ENCODE measurements at places on chromosomes 6 and 20.

DNA sequence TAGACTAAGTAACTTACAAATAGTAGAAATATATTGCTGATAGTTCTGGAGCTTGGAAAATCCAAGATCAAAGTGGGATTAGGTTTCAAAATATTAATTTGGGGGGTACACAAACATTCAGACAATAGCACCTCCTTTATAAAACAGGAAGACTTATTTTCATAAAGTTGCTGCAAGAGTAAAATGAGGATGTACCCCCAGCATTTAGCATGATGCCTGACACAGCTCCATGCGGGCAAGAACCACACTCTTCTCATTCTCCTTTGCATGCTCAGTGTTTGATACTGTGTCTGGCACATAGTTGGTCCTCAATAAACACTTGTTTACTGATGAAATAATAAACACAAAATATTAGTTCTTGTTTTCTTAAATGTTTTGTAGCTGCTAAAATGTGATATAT lies 332.9 kb downstream of the TFAP2A start:
- no peak for DNase-seq

DNA sequence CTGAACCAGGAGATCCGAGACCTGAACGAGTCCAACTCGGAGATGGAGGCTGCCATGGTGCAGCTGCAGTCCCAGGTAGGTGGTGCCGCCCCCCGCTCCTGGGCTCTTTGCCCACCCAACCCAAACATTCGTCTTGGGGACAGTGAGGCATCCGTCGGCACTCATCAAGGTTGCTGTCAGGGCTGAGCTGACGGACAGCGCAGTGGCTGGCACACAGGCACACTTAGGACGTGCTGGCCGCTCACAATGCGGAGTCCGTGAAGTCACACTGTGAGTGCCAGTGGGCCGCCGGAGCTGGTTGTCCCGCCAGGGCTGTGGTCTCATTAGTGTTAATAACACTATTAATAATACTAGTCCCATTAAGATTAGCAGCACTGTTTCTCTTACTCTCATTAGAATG lies 18.2 kb upstream of the PCMTD2 start:
- DNase-seq = no peak

- DNase-seq = no peak
Observed at GRCh38 chr6:11248974-11249761, 16.7 kb upstream of the NEDD9 start.

GRCh38 chr6:124669713-124670480 lies 292.3 kb upstream of the RNF217 start:
- DNase-seq = no peak

- DNase-seq = no peak
Observed at GRCh38 chr6:63460971-63461370, 111.3 kb upstream of the LOC128125822 start.

DNA sequence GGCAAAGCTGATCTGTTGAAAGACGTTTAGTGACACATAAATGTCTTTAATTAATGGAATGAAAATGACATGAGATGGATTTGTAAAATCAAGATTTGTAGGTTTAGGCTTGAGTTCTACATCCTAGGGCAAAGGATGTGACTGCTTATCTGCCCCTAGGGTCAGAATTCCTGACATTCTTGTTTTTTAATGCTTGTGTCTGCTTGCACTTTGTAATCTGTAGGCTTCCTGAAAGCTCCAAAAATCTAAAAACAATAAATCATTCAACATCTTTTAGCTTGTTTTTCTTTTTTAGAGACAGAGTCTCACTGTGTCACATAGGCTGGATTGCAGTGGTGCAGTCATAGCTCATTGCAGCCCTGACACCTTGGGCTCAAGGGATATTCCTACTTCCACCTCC lies 107.9 kb upstream of the MLIP start:
- DNase-seq = no peak

DNA sequence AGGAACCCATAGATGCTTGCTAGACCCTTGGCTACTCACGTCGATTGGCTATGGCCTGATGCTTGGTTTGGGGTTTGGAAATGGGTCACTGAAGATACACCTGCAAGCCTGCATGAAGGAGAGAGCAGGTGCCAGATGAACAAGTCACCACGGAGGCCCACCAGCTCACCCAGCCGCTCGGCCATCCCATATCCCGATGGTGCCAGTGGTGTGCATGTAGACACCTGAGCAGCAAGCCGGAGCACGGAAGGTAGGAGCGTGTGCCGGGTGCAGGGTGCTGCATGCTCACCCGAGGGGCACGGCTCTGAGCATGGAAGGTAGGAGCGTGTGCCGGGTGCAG lies 35.9 kb downstream of the DACT2 start:
- DNase-seq = no peak

- no peak for DNase-seq
Observed at GRCh38 chr20:51666126-51666525, 102.1 kb downstream of the ATP9A start.

- no peak for DNase-seq
Observed at GRCh38 chr20:62297449-62298227, 5.2 kb upstream of the ADRM1 start.

DNA sequence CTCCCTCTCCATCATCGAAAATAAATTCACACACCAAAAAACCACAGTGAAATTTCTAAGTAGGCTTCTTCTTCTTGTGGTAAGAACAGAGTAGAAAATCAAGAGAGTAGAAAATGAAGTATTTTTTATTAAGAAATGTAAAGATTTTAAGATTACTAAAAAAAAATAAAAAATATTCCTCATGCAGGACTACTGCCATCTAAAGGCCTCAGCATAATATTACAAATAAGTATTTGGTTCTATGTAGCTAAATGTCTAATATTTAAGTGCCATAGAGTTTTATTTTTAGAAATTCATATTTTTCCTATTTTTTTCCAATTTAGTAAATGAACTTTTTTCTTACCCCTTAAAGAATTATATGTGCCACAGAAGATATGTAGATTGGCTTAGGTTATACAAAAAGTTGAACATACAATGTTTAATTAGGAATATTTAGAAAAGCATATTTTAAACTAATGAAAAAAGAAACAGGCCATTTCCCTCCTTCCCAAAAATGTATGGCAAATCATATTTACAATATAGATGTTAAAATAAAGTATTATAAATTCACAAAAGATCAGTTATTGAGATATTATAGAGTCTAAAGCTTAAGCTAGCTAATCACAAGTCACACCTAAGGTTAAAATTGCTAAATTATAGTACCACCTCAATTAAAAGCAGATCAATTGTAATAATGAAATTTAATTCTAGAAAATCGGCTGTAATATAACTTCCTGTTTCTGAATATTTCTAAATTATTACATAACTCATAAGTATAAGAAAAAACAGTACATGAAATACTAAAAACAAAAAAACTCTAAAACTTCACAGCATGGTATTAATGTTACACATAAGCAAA lies 3.5 kb upstream of the NT5DC1 start:
- no peak for DNase-seq

GRCh38 chr6:11685481-11686093 lies 93.0 kb downstream of the ADTRP start:
- DNase-seq = no peak

DNA sequence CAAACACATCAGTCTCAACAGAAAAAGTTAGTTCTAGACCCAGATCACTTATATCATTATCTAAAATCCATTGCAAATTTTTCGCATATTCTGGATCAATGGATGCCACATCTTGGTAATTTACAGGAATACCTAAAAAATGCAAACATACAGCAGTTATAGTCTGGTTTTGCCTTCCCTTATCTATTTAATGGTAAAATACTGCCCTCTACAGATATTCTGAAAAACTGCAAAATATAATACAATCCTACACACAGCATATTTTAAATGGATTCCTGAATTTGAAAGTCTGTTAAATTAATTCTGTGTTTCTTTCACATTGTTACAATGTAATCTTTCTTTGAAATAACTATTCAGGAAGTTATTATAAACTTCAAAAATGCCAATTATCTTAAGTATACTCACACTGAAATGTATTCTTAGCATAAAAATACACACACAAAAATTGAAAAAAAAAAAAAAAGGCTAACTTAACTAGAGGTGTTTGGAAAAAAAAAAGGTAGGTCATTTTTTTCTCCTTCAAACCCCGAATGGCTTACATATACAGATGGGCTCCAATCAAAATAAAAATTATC lies 88.4 kb downstream of the HACE1 start:
- no peak for DNase-seq

- no peak for DNase-seq
Observed at GRCh38 chr6:131362696-131363095, 210.3 kb upstream of the ARG1 start.

DNA sequence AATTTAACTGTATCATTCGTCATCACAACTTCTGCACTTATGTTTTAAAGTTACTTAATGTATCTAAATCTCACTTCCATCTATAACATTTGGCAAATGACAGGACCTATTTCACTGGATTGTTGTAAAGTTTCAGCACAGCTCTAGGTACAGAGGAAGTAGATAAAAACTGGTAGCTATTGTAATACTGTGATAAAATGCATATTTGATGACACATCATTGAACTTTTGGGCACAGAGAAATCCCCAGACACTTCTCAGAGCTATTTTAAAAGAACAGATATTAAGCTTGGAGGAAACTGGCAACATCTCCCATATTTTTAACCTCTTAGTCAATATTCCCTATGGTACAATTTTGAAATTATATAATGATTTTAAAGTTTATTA lies 138.7 kb downstream of the RFPL4B start:
- no peak for DNase-seq
